Epithelial cell of esophagus (primary cell): ENCODE measurements at places on chromosomes 3 and 15.
A peak's percentile ranks its signal among the peaks of the same experiment; 100 is the strongest.

DNA sequence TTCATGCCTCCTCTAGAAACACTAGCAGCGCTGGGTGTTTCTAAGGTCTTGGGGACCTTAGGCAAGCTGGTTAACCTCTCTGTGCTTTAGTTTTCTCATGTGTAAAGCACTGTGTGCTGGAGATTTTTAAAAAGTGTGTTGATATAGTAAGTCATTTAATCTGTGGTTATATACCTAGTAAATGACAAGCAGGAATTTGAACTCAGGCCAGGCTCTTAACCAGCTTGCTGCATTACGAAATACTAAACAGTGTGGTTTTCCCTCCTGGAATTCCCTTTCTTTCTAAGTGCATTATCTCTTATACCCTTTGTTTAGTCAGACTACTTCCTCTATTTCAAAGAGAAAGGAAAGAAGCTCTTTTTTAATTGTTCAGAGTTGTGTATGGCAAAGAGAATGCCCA lies 26.5 kb downstream of the NEO1 start:
- peak; percentile 71 for DNase-seq

DNA sequence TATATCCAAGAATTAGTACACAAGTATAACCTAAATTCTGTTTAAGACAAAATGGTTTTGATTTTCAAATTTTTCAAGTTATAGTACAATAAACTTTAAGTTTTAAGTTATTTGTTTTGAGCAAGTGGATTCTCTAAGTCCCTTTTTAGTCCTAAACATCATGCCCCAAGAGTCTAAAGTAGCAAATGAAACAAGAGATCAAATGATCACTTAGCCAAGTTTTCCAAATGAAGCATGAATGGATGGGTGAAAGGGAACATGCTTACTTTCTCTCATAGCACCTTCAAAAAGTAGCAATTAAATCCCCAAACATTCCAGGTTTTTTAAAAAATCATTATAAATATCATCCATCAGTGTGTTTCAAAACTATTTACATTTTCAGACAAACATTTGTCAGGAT lies 19.5 kb downstream of the DLG1 start:
- no peak for DNase-seq

DNA sequence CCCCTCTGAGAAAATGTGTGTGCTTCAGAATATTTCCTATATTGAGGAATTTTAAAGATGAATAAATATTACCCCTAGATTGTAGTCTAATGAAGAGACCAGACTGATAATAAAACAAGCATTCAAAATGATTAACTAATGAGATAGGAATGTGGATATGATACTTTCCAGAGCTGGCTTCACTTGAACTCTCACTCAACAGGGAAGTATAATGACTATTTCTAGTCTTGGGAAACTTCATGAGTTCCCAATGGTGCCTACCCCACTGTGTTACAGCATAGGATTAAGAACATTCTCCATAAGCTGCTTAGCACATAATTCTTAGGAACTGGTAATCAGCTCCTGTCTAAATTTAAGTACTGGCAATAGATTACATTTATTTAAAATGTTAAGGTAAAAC lies 261.5 kb upstream of the ZNF385D start:
- peak; percentile 61 for DNase-seq

DNA sequence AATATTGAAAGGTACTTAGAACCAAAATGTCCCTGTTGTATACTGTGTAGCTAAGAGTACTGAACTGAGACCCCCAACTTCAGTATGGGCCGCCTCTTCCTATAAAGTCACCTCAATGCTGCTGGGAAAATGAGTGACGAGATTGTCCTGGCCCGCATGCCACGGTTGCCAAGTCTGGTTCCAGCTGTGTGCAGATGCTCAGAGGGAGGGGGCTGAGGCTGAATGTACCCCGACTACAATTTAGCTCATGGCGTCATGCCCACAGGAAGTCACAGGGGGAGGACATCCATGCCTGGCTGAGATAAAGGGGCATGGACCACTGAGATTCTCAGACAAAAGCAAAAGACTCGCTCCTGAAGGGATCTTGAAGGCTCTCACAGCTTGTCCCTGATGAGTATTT lies 271.1 kb downstream of the NTRK3 start:
- no peak for DNase-seq

DNA sequence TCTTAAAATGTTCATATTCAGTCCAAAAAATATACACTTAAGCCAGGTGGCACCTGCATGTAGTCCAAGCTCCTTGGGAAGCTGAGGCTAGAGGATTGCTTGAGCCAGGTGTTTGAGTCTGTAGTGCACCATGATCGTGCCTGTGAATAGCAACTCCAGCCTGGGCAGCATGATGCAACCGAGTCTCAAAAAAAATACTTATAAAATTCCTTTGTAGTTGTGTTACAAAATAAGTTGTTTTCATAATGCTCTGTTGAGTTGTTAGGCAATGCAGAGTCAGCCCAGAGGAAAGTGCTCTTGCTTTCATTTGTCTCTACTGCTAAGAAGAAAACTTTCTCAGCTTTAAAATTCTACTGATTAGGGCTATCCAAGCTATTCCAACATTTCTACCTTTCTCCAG lies 442.8 kb upstream of the ARRDC4 start:
- peak; percentile 13 for DNase-seq

DNA sequence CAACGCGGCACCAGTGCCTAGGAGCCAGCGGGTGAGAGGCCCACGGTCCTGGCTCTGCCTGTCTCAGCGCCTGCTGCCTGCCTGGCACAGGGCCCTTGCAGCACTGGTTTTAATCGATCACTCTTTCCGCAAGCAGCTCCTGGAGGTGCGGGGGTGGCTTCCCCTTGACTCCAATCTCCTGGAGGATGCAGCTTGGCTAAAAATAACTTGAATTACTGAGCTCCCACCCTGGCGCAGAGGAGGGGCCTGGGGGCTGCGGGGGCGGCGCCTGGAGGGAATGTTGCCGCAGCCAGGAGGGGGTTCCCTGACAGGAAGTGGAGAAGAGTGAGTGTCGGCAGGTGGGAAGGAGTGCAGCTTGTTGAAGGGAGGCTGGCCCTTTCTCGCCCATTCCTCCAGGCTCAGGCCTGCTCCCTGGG lies 9.9 kb upstream of the RPL29 start:
- peak; percentile 74 for DNase-seq

DNA sequence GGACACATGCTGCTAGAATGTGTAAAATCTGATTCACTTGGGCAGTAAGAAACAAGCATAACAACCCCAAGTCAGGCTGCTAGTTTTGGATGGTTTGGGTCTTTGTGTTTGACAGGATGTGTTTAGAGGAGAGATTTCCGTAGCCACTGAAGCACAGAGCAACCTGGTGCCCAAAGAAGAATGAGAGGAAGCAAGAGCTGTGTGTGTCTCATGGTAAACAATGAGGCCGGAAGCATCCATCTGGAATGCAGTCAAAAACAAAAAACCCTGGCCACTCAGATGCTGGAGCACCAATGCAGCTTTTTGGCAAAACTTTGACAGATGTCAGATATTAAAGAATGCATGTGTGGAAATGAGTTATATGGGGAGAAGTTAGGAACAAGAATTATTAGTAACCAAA lies 39.4 kb upstream of the SNRK start:
- no peak for DNase-seq

DNA sequence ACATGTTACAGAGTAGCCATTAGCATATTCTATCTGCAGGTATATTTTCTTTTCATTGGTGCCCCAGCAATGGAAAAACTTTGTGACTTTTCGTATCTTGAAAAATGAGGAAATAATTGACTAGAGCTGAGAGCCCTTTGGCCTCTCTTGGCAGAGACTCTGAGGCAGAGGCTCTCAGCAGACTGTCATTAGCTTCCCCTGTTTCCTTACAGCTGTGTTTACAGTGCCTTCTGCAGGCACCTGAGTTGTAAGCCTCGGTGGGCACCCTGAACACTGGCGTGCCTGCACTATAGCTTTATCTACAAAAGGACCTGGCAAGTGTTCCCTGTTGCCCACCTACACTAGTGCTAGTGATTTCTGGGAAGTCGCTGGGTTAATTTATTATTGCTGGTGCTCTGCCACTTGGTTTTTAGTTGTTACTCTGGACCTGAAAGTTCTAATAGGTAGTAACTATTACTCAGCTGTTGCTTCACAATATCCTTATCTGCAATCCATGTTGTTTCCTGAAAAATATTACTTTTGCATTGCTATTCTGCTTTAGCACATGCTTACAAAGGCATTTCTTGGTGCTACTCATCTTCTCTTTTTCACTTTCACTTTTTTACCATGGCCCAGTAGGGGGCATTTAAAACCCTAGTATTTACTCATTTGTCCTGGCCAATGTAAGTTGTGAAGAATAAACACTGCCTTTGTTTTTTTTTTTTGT lies 7.8 kb upstream of the GPR171 start:
- no peak for DNase-seq

GRCh38 chr3:74621581-74621980 lies 7.1 kb upstream of the CNTN3 start:
- no peak for DNase-seq

- peak; percentile 24 for DNase-seq
Measured at GRCh38 chr3:46462111-46462510, 2.6 kb downstream of the LTF start.

- DNase-seq = no peak
Measured at GRCh38 chr15:61390138-61390537, 161.0 kb upstream of the RORA start.

DNA sequence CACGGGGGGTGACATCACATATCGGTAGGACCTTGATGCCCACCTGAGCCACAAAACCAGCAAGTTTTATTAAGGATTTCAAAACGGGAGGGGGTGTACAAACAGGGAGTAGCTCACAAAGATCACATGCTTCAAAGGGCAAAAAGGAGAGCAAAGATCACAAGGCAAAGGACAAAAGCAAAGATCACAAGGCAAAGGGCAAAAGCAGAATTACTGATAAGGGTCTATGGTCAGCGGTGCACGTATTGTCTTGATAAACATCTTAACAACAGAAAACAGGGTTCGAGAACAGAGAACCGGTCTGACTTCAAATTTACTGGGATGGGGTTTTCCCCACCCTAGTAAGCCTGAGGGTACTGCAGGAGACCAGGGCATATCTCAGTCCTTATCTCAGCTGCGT lies 143.5 kb upstream of the LPP start:
- no peak for DNase-seq

DNA sequence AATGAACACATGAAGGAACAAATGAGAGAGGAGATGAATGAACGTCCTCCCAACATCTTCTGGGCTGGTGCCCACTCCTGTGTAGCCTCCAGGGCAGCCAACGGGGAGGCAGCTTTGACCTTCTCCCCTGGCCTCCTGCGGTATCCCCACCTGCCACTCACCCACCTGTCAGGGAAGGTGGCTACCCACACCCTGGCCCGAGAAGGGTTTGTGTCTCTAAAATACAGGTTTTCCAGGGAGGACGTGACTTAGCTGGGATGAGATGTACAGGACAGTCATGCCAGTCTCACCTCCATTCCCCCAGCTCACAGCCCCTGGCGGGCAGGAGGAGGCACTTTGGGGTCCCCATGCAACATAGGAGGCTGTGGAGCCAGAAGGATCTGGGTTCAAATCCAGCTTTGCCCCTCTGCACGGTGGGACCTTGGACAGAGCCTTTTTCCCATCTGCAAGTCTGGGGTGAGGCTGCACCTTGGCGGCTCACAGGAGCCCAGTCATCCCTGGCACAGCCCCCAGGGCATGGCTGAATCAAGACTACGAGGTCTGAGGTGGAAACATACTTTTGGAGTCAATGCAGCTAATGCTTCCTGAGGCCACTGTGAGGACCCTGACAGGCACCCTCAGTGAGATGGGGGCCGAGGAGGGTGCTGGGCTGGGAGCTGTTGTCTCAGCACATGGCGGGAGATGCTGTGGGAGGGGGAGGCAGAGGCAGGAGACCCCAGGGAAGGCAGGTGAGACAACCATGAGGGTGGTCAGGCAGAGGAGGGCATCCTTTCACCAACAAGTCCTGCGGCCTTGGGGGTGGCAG lies 11.1 kb upstream of the PLXND1 start:
- no peak for DNase-seq

- no peak for DNase-seq
Measured at GRCh38 chr3:73259291-73259690, 197.8 kb downstream of the EBLN2 start.

DNA sequence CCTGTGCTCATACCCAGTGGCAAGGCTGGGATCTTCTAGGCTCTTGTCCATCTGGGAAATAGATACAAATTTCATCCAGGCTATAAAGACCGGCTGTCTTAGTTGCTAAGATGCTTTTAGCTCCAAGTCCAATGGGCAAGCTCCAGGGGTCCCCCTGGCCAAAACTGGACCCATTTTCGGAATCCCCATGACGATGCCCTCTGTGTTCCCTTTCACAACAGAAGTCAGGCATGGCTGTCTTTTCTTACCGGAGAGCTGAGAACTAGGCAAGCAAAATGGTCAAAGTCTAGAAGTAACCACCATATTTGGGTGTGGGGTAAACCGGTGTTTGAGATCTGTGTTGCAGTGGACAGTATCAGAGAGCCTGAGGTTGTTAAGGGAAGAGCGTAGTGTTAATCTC lies 1.0 kb downstream of the GLYCTK start:
- no peak for DNase-seq

- DNase-seq = peak; percentile 45
Measured at GRCh38 chr3:169029674-169030285, 633.7 kb downstream of the MECOM start.

- peak; percentile 97 for DNase-seq
Measured at GRCh38 chr3:170909129-170909903, 879 bp upstream of the EIF5A2 start.

DNA sequence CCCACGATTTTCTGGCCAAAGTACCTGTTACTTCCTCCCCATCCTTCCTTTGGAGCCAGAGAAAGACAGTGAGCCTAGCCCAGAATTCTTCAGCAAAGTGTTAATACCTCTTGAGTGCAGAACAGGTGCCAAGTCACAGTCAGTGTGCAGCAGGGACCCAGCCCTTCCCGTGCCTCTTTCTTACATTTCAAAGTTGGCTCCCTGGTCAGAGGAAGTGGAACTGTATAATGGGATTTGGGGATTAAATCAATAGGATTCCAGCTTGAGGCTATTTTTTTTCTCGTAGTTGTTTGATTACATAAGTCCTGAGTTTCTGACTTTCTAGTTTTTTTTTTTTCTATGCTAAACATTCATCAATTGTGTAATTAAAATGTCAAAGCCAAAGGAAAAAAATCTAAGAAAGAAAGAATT lies 52.6 kb upstream of the ABHD10 start:
- DNase-seq = no peak
